Glutamatergic neuron (in vitro differentiated cells): ENCODE measurements at places on chromosomes 12 and 14. TPM values are rescaled to one million over a fixed set of nuclear protein-coding genes. Genes with fewer than 3 reads are reported as not detected.

Gene ST8SIA1
- total RNA-seq, result 22.0 TPM

Gene PAH
- not detected for total RNA-seq

Gene MYF6
- total RNA-seq, result not detected

DNA sequence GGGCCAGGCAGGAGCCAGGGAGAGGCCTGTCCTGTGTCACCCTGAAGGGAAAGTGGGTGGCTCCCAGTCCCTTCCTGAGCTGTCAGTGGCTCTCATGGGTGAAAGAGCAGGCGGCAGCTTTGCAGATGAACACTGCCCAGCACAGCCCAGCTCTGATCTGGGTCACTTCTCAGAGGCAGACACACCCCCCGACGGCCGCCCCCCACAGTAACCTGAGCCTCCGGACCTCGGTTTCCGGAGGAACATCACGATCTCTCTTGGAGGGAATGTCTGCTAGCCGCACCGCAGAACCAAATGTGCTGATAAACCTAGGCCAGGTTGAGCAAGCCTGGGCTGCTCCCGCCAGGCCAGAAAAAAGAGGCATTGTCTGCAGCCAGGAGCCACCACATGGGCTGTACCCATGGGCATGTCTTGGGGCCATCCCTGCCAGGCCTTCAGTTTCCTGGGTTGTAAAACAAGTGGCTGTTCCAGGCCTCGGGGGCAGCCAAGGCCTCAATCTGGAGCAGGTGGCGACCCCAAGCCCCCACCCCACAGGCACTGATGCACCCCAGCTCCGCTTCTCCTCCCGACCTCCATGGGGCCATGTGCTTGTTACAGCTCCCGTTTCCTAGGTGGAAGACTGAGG is 57.6 kb downstream of the NCOR2 start:
- DNase-seq, result no peak

DNA sequence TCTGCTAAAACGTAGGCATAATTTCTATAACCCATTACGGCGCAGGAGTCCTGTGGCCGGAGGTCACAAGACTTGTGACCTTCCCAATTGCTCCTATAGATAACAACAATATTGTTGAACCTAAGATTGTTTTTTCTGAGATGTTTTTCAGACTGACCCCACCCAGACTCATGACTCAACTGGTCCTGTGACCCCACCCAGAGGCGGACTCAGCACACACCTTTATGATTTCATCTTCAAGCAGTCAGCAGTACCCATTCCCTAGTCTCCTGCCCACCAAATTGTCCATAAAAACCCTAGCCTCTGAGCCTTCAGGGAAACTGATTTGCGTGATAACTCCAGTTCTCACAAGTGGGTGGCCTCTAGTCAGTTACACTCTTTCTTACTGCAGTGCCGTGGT is 5.9 kb upstream of the PPP4R3A start:
- DNase-seq, result no peak

DNA sequence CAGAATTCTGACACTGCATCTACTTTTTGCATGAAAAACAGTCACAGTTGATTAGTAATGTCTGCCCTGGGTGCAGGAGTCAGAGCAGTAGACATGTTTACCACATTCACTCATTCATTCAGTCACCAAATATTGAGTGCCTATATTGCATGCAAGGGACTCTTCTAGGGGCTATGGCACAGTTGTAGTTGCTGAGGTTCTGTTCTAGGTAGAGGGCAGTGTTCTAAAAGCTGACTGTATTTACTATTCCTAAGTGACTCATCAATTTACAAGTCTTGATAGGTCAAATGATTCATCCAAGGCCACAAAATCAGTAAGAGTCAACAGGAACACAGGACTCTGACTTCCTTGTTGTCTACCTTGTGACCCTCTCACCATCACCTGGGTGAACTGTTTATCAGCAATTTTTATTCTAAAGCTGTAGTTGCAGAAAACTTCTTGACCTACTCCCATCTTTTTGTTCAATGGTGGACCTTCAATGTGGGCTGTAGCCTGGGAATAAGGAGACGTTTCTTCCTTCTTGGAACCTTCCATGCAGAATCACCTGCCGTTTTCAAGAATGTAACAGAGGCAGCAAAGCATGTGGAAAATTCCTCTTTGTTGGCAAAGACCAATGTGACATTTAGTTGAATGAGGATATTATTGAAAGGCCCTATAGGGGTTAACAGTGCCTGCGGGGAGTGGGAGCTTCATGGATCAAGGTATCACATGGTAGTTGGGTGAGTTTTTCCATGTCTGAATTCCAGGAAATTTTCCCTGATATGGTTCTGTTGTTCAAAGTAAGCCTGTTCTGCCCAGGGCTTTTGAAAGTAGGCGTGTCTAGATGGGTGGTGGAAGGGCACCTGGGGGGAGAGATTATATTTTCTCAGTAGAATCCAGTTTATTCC is 223.2 kb downstream of the KTN1 start:
- no peak for DNase-seq

- no peak for DNase-seq
Observed at GRCh38 chr14:96198430-96199130, 6.1 kb upstream of the BDKRB2 start.

DNA sequence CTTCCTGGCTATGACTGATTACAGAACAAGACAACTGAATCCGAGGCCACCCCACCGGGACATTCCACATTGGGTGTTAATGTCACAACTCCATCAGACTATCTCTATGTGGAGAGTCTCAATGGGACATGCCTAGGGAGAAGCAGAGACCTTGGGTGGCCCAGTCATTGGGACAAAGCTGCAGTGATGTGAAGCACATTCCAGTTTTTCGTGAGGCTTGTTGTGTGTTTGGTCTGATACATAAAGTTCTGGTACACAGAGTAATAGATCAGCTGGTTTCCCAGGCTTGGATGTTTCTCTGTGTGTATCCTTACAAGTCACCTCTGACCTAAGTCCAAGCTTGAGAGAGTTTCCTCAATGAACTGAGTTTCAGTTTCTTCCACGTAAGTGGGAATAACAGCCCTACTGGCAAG is 42.3 kb downstream of the CPM start:
- no peak for DNase-seq

GRCh38 chr12:124088217-124088907 is 115.3 kb downstream of the ZNF664 start:
- DNase-seq, result no peak

DNA sequence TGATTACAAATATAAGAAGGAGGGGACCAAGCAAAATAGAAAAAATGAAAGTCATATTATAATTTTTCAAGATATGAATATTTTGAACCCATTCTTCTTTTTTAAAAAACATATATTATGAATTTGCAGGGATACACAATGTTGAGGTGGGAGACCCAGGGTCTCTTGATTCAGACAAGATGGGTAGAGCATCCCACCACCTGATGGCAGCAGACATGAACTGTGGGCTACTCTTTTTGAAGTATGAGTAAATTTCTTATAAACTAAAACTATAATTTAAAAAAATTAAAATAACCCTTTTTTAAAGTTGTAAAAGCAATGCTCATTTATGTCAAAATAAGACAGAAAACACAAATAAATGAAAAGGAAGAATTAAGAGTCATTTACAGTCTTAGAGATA is 202.7 kb upstream of the PRICKLE1 start:
- no peak for DNase-seq

DNA sequence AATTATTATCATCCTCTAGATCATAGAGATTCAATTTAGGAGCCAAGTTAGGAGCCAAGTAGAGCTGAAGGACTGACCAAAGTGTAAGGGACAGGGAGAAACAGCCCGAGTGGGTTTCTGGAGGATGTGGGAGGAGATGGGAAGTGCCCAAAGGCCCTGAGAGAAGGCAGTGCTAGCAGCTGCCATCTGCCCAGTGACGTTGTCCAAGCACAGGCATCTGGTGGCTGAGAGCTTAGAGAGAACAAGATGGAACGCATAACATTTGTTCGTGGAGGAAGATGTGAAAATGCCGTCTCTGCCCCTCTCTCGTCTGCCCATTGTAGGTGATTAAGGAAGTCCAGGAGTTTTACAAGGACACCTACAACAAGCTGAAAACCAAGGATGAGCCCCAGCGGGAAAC is 34.7 kb downstream of the CD9 start:
- no peak for DNase-seq

DNA sequence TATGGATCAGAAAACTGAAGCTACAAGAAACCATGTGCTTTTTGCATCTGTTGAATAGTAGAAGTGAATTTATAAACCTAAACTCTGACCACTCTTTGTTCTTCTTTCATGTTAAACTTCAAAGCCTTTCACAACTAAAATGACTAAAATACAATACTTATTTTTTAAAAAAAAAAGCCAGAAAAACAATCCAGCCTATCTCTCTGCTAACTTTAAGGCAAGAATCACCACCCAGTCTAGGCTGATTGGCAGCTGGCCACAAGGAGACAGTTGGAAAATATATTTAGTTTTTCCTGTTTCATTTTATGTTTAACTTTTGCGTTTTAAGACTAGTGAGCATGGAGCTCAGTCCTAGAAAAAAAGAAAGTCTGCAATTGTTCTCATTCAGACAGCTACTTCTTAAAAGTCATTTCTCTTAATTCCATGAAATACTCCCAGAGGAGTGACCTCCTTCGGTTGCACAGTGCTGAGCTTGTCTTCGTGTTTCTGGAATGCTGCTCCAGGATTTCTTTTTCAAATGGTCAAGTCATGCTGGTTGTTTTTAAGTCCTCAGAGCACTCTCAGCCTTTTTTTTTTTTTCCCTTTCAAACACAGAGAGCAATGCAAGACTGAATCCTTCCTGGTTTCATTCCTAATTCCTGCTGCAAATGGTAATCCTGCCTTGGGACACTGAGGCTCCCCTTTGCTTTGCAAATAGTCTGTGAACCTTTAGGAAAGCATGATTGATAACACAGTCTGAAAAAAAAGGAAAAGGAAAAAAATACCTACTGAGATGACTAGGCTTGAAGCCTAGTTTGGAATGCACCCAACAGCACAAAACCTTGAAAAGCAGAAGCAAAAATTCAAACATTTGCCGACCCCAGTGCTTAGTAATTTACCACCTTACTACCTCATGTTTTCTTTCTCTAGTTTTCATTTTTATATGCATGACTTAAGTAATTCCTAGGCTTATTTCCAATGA is 233.3 kb upstream of the DAAM1 start:
- no peak for DNase-seq

- no peak for DNase-seq
Observed at GRCh38 chr14:78358591-78358990, 188.4 kb downstream of the NRXN3 start.

- DNase-seq, result no peak
Observed at GRCh38 chr14:106489112-106489881, 962.9 kb downstream of the TMEM121 start.
